Right ventricle myocardium superior (tissue), 1 donor: ENCODE measurements at places on chromosomes 2 and 18.

DNA sequence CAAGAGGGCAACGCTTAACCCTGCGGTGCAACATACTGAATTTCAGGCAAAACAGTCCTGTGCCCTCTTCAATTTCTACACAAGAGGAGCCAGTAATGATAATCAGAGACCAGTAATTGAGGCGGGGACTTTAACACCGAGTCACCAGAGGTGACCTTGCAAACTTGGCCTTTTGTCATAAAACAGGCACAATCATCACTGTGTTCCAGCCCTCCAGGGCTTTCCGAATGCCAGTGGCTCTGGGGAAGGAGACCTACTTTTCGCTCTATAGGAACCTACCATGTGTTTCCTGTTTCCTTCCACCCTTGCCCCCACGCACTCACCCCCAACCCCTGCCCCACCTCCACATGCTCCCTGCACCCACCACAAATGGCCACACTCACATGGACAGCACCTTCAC, 47.2 kb upstream of the LOXHD1 start:
- no peak for DNase-seq

DNA sequence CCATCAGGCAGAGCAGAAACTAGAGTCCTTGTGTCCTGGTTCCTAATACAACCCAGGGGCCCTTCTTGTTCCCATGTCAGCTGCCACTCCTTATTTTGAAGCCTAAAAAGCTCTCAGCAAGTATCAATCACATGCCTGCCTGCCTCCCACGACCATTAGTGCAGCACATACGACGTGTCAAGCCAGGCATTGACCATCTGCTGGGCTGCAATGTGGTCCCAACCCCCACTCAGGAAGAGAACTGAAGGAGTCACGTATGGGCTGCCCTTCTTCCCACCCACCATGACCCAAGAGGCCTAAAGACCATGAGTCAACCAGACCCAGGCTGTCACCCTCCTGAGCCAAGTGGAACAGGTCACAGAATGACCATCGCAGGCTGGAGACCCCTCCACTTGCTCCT, 98.8 kb downstream of the KLHL29 start:
- no peak for DNase-seq

GRCh38 chr2:98913916-98914712, 21.9 kb downstream of the CRACDL start:
- DNase-seq, result no peak

DNA sequence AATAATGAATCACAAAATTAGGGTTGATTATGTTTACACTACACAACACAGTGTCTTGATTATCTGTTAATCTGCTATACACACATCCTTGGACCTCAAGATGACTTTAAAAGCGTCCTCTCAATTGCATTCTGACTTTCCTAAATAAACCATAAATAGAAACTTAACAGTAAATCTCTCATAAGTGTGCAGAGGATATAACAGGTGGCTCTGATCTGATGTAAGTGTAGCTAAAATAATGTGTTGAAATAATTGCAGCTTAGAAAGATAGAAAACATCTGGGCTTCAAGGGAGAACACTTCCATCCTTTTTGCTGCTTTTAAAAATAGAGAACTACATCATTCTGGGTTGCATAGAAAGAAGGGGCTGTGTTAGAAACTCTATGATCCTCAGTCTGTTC, 78.4 kb upstream of the EFEMP1 start:
- no peak for DNase-seq

GRCh38 chr18:13379062-13379865, 160.7 kb downstream of the LDLRAD4 start:
- no peak for DNase-seq

GRCh38 chr2:99032001-99032400, 96.0 kb upstream of the CRACDL start:
- DNase-seq, result no peak

DNA sequence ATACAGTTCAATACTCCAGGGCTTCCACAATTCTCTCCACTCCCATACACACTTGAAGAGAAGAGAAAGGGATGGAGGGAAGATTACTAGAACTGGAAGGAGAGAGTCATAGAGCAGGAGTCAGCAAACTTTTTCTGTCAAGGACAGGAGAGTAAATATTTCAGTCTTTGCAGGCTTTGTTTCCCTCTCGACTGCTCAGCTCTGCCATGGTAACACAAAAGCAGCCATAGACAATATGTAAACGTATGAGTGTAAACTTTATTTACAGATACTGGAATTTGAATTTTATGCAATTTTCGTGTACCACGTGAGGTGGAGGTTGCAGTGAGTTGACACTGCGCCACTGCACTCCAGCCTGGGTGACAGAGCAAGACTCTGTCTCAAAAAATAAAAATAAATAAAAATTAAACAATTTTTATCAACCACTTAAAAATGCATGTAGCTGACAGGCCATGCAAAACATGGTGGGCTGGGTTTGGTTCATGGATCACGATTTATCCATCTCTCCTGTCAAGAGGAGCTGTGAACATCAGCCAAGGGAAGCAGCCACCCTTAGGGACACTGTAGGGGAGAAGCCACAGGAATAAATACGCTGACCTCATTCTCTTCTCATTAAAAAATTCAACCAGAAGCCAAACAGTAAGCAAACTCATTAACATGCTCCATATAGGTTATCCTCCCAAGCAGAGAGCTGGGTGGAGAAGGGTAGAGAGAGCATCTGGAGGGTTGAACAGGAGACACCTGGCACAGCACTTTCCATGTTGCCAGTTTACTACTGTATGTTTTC, 266.4 kb upstream of the FN1 start:
- DNase-seq, result no peak

DNA sequence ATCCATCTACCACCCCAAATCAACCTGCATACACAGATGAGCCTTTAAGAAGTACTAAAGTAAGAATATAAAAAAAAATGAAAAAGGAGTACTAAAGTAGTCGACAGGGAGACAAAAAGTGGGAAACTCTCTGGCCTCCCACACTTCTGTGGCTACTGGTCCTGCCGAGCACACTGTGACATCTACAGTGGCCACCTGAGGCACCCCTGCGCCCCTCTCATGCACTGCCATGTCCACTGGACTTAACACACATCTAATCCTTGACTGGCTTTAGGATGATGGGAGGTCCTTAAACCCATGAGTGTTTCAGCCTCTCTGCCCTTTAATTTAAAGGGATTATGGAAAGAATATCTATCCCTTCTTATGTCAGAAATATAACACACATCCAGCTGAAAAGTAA, 71.2 kb downstream of the MREG start:
- no peak for DNase-seq

DNA sequence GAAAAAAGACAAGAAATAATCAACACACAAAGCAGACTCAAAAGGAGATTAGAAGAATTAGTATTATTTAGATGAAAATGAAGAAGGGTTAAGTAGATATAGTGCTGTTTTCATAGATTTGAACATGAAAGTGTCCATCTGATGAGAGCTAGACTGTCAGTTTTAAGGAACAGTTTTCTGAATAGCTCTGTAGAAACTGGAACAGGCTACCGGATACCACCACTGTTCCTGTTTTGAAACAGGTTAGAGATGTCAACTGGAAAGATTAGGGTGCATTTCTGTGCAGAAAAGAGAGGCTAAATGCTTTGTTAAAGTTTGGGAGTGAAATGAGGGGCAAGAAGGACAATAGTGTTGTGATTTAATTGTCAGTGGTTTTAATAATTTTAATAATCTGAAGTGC, 908.8 kb downstream of the CNTNAP5 start:
- no peak for DNase-seq

DNA sequence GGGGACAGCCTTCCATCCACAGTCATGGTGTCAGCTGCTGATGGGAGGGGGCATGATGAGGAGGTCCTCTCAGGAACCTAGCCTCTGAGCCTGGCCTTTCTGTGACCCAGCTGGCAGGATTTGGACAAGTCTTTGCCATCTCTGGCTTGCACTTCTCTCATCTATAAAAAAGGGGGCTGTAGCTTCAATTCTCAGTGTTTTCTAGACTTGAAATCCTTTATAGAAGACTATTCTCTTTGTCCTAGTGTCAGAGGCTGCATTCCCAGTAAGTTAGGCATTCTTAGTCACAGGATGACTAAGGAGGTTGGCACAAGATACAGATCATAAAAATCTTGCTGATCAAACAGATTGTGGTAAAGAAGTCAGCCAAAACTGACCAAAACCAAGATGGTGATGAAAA, 958.5 kb downstream of the CNTNAP5 start:
- no peak for DNase-seq

- no peak for DNase-seq
Measured at GRCh38 chr2:177538323-177538722, 145.8 kb downstream of the AGPS start.

GRCh38 chr2:105255979-105256378, 14.4 kb downstream of the GPR45 start:
- DNase-seq, result no peak

- DNase-seq, result no peak
Measured at GRCh38 chr2:211837206-211837605, 701.4 kb downstream of the ERBB4 start.

- no peak for DNase-seq
Measured at GRCh38 chr2:57897920-57898319, 148.7 kb upstream of the VRK2 start.

GRCh38 chr2:11831415-11831814, 85.0 kb downstream of the LPIN1 start:
- no peak for DNase-seq

DNA sequence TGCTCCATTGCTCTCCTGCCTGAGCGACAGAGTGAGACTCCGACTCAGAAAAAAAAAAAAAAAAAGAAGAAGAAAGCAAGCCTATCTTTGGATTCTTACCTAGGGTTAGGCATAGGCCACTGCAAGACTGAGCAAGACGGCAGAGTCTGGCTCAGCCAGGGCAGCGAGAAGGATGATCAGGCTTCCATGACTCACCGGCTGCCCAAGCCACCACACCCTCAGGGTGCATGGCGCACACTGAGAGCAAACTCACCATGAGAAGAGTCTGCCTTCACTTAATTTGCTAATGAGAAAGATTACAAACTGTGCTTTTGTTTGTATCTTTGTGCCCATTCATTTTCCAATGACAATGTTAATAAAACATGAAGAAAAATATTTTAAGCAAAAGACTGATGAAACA, 8.2 kb downstream of the FAM110C start:
- DNase-seq, result no peak

- DNase-seq, result peak; percentile 50
Measured at GRCh38 chr18:63346031-63346430, 21.0 kb downstream of the KDSR start.

- no peak for DNase-seq
Measured at GRCh38 chr2:63576546-63576945, 11.7 kb downstream of the WDPCP start.

DNA sequence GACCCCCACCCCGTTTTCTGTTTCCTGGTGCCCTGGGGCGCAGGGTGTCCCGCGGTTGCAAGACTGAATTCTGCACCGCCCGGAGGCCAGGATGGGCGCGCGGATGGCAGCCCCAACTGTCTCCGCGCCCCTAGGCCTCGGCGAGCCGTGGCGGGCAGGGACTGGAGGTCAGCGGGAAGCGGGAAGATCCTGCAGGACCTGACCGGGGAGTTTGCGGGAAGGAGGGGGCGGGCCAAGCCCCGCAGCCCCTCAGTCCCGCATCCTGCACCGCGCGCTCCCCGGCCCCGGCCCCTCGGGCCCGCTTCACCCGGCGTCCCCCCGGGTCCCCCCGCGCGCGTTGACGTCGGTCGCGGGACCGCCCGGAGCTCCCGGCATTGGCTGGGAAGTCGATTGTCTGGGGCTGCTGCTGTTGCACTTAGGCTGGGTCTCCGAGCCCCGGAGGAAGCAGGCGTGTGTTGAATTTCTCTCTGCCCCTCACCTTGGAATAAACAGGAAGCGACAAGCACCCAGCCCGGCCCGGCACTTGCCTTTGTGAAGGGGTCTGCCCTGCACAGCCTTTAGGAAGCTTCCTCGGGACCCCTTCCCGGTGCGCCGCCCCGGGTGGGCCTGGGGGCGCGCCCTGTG, at the start of gene LDLRAD4:
LDLRAD4 (plus strand) TSS at position 393 of the 624 bp plus-strand sequence.
- DNase-seq, result peak; percentile 72

- DNase-seq, result no peak
Measured at GRCh38 chr2:143577489-143577888, 448.3 kb downstream of the ARHGAP15 start.

DNA sequence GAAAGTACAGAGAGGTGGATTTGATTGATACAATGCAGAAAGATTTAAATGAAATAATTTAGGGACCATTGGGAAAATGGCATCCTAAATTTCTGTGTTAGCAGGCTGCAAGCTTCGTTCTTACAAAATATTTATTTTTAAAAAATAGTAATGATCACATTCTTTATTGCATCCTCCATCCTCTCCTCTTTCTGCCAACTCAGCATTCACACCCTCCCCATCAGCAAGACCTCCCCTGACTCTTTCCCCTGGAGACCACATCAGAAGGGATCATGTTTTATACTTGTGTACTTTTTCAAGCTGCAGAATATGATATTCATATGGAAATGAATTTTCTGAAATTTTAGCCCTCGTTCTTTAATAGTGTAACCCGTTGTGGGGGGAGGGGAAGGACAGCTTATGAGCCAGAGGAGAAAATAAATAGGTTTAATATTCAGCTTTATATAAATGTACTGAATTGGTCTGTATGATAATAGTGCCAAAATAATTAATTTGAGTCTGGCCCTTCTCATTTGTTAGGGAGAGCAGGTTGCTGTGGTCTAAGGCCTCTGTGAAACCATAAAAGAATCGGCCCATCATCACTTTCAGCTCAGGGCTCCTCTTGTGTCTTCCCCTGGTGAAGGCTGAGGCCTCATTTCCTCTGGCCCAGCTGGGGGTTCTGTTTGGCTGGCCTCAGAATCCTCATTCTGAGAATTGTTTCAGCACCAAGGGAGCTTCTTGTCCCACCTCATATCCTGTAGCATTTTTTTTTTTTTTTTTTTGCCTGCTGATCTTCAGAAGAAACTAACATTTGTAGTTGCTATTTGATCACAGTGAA, 330.8 kb downstream of the TXNL1 start:
- no peak for DNase-seq

- no peak for DNase-seq
Measured at GRCh38 chr2:118053681-118054080, 34.6 kb upstream of the INSIG2 start.

- DNase-seq, result no peak
Measured at GRCh38 chr2:86476092-86476491, 34.9 kb downstream of the KDM3A start.

GRCh38 chr18:75202696-75203365, 6.1 kb downstream of the PTGR3 start:
- no peak for DNase-seq

GRCh38 chr18:49591271-49591670, 29.4 kb downstream of the LIPG start:
- no peak for DNase-seq

GRCh38 chr2:143600116-143600515, 470.9 kb downstream of the ARHGAP15 start:
- DNase-seq, result no peak

GRCh38 chr18:55487997-55488396, 100.0 kb downstream of the TCF4 start:
- DNase-seq, result no peak
